ENCODE measurements at places on chromosomes 5 and 9.

- DNase-seq, result no peak
Measured at GRCh38 chr5:24646915-24647314, 2.1 kb upstream of the CDH10 start.

DNA sequence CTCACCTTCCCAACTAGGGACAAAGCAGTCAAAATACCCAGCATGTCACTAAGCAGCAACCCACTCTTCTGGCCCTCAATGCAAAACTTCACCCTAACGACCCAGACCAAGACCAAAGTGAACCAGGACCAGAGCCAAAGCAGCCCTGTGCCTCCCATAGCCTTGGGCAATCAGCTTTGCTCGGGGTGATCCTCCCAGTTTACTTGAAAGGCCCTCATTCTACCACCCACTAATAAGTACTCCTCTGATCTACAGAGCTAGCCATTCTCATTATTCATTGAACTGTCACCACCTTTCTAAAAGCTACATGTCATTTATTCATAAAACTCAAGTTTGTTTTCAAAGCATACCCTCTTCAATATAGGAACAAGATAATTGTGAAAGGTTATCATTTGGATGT is 221.0 kb downstream of the FRMD3 start:
- DNase-seq, result no peak

DNA sequence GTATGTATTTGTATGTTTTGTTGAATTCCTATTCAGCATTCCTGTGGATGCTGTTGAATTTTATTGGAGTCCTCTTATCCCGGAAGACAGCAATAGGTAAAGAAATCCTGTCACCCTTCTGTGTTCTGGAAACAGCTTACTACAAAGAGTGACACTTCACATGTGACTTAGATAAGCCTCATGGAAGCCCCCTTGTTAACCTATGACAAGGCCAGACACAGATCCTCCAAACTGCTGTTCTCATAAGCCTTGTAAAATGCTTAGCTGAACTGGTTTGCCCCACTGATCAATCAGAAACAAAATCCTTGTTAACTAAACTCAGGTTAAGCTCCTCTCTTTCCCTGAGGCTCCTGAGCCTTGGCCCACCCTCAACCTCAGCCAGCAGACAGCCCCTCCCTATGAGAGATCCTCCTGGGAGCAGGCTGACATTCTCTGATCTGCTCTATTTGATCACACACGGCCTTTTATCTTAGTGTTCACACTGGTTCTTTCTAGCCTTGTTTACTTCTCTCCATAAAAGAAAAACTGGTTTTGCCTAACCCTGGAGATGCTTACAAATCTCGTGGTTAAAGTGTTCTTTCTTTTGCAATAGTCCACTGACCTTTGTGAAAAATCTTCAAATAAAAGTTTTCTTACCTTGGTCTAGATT is 29.4 kb upstream of the ATP6V1G1 start:
- no peak for DNase-seq

- DNase-seq, result no peak
Measured at GRCh38 chr9:106846857-106847256, 16.1 kb upstream of the ZNF462 start.

GRCh38 chr5:27011274-27011673 is 27.1 kb downstream of the CDH9 start:
- no peak for DNase-seq

DNA sequence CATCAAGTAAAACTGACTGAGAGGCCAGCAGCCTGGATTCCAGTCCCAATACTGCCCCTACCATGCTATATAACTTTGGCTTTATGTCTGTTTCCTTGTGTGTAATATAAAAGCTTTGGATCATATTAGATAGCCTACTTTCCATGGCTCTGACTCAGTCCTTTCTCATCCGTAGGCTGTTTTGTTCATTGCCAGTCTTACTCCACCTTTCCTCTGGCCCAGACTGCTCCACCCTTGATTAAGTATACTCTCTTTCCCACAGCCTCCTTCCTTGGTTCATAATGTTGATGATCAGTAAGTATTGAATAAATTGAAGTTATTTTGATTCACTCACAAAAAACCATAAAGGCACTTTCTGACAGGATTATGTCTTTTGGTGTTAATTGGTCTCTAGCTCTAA is 1.5 kb upstream of the MRPS30 start:
- no peak for DNase-seq

GRCh38 chr5:113039934-113040285 is 63.3 kb downstream of the DCP2 start:
- no peak for DNase-seq

GRCh38 chr5:150214289-150214688 is 24.4 kb downstream of the SLC6A7 start:
- no peak for DNase-seq

DNA sequence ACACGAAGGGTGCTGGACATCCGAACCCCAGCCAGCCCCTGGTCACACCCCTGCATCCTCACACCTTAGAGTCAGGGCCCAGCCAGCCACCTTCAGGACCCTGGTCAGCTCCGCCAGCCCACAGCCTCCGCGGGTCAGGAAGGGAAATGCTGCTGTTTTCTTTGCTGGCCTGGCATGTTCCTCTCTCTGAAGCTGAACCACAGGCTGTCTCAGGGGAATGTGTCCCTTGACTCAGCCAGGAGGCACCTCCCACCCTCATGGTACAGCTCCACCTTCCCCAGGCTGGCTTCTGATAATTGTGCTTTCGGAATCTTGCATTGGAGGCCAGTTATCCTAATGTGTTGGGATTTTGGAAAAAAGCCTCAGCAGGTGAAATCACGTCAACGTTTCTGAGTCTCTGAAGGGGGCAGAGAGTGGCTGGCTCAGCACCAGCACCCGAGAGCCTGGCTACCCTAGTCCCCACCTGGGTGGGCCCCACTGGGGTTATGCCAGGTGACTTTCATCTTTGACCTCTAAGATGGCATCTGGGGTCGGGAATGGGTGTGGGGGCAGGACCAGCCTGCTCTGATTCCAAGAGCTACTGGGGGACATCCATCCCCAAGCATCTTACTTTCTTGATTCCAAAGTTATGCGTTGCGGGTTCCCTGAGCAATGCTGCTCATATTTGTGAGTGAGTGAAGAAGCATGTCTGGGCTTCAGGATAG is 9.8 kb upstream of the OLFM1 start:
- no peak for DNase-seq

GRCh38 chr9:128421482-128421996 is 882 bp downstream of the CERCAM start:
- peak; percentile 53 for DNase-seq

DNA sequence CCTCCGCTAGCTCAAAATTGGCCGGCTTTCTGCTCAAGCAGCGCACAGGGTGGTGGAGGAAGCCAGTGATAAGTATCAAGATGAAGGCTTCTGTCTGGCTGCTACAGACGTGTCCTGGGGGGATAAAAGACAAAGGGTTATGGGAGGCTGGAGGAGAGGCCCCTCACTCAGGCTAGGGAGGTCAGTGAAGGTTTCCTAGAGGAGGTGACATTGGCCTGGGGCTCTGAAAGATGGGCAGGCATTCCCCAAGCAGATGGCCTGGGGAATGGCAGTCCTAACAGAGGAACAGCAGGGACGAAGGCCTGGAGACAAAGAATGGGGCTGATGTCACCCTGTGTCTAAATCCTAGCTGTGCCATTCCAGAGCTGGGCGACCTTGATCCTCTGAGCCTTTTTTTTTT is 32.3 kb downstream of the OLFML2A start:
- no peak for DNase-seq
